NCI-H524 (cell line): ENCODE measurements at places on chromosomes 16 and 17.

DNA sequence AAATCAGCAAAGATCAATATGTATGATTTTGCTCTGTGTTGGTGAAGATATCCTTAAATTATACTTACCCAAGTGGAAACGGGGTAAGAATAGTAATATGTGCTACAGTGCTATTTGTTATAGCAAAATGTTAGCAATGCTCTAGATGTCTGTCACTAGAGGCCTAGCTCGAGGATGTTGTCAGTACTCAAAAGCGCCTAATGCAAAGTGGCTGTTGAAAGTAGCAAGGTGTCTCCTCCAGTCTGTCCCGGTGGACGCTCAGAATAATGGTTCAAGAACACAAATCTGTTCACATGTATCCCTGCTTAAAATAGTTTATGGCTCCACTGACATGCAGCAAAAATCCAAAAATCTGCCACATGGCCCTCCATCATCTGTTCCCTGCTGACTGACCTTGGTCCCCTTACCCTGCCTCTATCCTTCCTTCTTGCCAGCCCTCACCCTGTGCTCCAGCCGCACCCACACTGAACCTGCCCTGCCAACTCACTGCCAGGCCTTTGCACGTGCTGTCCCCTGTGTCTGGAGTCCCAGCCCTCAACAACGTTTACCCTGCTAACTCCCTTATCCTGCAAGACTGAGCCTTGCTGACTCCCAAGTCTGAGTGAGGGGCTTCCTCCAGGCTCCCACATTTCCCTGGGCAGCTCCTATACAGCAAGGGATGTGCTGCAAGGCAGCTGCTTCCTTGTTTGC, 9.6 kb upstream of the RNF112 start:
- no peak for DNase-seq

- peak; percentile 55 for DNase-seq
Observed at GRCh38 chr17:17035920-17036523, 6.2 kb upstream of the MPRIP start.

DNA sequence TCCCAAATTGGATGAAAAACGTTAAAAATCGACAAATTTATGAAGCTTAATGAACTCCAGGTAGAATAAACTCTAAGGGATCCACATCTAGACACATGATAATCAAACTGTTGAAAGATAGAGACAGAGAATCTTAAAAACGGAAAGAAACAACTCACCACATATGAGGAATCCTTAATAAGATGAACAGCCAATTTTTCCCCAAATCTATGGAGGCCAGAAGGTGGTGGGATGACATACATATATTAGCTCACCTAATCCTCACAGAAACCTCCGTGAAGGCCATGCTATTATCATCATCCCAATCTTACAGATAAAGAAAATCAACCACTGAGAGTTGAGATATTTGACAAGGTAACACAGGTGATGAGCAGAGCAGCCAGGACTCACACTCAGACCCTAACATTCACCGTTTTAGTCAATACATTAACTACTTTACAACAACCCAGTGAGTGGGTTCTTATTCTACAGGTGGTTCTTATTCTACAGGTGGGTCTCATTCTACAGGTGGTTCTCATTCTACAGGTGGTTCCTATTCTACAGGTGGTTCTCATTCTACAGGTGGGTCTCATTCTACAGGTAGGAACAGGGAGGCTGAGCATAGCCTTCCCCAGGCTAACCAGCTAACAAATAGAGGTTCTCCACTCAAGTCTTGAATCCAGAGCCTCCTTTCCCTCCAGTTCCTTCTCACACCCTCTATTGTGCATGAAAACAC, 4.8 kb downstream of the CACNG1 start:
- no peak for DNase-seq

DNA sequence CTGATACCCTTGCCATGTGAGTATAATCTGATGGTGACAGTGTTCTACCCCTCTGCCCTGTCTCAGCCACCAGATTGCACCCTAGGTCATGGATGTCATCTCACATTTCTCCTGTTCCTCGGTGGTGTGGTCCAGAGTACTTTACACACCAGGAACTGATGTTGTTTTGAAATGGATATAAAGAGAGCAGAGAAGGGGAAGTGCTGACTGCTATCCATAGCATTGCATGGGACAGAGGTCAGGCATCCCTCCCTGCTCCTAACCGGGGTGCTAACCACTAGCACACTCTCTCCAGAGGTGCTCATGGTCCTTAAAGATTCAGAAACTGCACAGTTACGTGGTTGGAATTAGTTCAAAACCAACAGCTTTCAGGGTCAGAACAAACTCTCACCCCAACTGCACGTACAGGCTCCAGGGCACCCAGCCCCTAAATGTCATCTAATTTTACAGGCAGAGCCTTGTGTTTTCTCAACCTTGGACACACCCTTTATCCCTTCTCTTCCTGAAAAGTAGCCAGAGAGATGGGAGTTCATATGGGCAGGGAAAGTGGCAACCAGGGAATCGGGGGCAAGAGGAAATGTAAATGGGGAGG, 16.3 kb downstream of the TTLL6 start:
- no peak for DNase-seq

GRCh38 chr17:64051153-64051552, 30.7 kb upstream of the ICAM2 start:
- DNase-seq: no peak

- DNase-seq: no peak
Observed at GRCh38 chr17:29331708-29332085, 37.7 kb upstream of the NUFIP2 start.

DNA sequence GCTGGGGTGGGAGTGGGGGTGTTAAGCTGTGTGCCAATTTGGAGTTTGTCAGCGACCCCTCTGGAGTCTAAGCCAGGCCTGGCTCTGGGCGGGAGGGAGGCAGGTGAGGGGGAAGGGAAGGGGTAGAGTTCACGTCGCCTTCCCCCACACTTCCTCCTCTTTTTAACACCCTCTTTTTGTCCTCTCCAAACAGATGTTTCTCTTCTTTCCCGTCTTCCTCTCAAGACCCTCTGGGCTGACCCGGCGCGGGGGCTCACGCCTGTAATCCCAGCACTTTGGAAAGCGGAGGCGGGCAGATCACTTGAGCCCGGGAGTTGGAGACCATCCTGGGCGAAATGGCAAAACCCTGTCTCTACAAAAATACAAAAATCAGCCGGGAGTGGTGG, 3.3 kb downstream of the HOXB1 start:
- no peak for DNase-seq

- DNase-seq: no peak
Observed at GRCh38 chr17:73733517-73733916, 89.3 kb upstream of the SDK2 start.
